ENCODE measurements at places on chromosomes 11 and 22.

DNA sequence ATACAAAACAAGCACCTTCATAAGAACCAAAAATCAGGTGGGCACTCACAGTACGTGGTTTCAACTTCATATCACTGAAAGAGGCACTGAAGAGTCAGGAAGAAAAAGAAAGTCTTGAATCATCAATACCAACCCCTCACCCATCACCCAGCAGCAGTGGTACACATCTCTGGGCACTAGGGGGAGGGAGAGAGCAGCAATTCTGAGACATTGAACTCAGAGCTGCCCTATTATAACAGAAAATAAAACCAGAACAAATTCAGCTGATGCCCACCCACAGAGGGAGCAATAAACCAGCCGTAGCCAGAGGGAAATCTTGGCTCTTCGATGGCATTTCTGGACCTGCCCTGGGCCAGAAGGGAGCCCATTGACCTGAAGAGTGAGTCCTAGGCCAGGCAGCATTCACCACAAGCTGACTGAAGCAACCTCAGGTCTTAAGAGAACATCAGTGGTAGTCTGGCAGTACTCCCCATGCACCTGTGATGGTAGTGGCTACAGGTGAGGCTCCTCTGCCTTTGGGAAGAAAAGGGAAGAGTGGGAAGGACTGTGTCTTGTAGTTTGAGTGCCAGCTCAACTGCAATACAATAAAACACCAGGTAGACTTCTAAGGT lies 42.2 kb upstream of the FAM181B start:
- peak; percentile 54 for DNase-seq

- DNase-seq: no peak
These were observed 109.2 kb downstream of the ZBTB16 start for GRCh38 chr11:114168691-114169090.

- DNase-seq: peak; percentile 80
These were observed 13.9 kb downstream of the OTUB1 start for GRCh38 chr11:64000026-64000739.

GRCh38 chr11:72369743-72370142 lies 64.6 kb downstream of the CLPB start:
- DNase-seq: no peak

DNA sequence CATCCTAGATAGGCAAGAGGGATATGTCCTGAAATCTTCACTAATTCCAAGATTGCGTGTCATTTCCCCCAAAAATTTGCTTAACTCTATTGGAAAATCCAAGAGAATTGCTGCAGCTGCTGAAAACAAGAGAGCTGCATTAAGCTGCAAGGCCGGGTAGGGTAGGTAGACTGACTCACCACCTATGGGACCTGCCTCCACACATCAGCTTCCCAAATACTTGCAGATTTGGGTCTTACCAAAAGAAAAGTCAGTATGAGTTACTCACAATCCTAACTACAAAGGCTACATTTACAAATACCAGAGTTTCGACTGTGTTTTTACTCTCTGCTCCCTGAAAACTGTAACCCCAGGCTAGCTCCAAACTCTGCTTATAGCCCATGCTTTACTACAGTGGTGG lies 142.5 kb upstream of the TEAD1 start:
- no peak for DNase-seq
